Caco-2 (cell line): ENCODE measurements at places on chromosomes 5 and 9. TPM values are rescaled to one million over a fixed set of nuclear protein-coding genes. Genes with fewer than 3 reads are reported as not detected.
A peak's percentile ranks its signal among the peaks of the same experiment; 100 is the strongest.

Gene CCNI2
- total RNA-seq: 0.18 TPM in 1 of 2 replicates, not detected in the other

Gene MARVELD2
- total RNA-seq: 47.2 and 50.3 TPM in 2 replicates

Gene LCN15
- not detected in 2 replicates for total RNA-seq

Gene UBE2D2
- 192 and 193 TPM in 2 replicates for total RNA-seq

Gene RLN2
- total RNA-seq: 1.9 and 3.4 TPM in 2 replicates

Gene HCN1
- not detected in 2 replicates for total RNA-seq

Gene SPEF2
- 2.1 and 4.0 TPM in 2 replicates for total RNA-seq

GRCh38 chr5:92409134-92409533 is 1026.0 kb upstream of the ARRDC3 start:
- no peak for DNase-seq

GRCh38 chr5:124342986-124343385 is 403.5 kb downstream of the ZNF608 start:
- DNase-seq: no peak

DNA sequence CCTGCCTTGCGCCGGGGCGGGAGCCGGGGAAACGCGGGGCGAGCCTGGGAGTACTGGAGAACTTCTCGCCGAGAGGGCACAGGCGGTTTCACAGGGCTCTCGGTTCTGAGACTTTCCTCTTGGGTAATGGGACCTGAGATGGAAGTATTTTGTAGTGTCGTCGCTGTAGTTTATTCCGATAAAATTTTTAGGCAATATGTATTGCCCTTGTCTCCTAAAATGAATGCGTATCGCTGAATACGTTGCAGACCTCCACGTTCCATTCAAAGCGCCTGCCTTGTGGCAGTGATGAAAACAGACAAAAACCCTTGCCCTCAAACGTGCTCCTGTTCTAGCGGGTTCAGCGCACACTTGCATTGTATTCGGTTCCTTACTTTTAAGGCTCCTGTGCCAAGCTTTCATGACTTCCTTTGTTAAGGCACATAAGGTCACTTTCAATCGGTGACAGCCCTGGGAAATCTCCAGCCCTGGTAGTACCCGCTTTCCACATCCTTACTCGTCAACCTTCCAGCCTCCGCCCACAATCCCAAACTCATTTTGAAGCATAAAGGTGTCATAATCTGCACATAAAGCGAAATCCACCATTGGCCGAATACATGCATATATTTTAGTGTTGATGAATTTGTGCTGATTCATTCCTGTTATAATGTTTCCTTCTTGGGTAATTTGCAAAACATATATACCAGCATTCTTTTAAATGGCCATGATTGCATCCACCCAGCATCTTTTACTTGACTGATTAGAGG is 694 bp downstream of the RMI1 start:
- DNase-seq: no peak

- DNase-seq: peak; percentile 65
These were observed 1.0 kb downstream of the MRPS2 start for GRCh38 chr9:135501261-135502167.

DNA sequence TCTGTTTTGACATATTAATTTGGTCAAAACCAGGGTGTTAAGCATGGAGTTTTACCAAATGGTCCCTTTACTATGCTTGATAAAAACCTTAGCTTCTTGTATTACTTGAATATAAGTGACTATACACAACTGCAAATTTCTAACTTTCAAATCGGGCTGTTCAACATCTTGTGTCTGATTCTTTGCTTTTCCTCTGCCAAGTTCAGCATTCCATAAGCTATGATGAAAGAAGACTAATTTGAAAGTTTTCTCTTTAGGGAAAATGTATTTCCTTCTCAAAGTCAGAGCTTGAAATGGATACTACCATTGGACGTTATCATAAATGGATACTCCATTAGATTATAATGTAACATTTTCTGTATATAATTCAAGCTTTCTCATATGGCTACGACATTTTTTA is 792.9 kb downstream of the EFNA5 start:
- DNase-seq: no peak

- DNase-seq: no peak
These were observed 40.2 kb upstream of the CYFIP2 start for GRCh38 chr5:157225469-157226422.

DNA sequence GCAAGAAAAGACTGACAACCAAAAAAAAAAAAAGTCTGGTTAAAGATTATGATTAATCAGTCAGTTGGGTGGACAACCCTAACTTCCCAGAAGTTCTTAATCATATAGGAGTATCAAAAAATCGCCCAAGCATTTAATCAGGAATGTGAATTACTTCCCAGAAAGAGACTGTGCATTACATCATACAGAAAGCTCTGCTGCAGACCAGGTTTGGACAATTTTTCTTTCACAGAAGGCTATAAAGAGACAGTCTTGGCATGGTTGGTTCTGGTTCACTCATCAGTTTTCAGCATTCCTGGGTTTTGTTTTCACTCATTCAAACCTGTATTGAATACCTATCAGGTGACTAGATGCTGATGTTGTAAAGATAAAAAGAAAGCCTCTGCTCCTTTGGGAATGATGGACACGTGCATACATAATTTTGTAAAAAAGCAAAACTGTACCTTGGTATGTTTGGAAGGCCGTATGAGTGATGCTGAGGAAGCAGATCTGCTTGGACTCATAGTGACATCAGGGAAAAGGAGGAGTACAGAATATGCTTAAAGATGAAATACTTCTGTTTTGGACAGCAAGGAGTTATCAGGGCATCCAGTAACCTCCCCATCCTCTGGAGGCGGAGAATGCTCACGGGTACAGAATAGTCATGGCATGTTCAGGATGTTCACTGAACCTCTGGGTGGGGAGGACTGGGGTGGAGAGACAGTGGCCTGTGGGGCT is 178.4 kb downstream of the GNA14 start:
- DNase-seq: no peak

DNA sequence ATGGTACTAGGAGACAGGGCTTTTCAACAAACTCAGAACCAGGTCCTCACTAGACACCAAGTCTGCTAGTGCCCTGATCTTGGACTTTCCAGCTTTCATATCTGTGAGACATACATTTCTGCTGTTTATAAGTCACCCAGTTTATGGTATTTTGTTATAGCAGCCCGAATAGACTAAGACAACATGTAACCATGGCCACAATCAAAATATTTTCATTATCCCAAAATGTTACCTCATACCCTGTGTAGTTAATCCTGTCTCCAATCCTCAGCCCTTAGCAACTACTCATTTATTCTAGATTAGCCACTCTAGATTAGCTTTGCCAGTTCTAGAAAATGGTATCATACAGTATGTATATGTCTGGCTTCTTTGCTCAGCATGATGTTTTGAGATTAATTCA is 6.3 kb upstream of the ATG10 start:
- no peak for DNase-seq
